ENCODE measurements at places on chromosomes 12 and 14.

- no peak for DNase-seq
Observed at GRCh38 chr14:30005114-30005808, 77.6 kb upstream of the PRKD1 start.

DNA sequence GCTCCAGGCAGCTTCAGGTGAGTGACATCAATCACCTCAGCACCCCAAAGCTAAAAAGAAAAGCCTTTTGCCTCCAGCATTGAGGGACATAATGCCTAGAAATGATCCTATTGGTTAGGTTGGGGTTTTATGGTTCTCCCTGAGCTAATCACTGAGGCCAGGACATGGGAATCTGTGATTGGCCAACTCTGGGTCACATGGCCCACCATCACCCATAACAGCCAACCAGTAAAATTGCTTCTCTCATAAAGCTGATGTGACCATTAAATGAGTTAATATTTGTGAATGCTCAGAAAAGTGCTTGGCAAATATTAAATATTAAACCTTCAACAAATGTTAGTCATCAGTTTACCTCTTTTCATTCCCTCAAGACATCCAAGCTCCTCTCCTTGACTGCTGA, 60.2 kb downstream of the TBX3 start:
- no peak for DNase-seq

- DNase-seq: no peak
Observed at GRCh38 chr14:67643713-67644112, 24.0 kb downstream of the ARG2 start.

GRCh38 chr12:13817131-13817530, 164.3 kb downstream of the GRIN2B start:
- DNase-seq: no peak

DNA sequence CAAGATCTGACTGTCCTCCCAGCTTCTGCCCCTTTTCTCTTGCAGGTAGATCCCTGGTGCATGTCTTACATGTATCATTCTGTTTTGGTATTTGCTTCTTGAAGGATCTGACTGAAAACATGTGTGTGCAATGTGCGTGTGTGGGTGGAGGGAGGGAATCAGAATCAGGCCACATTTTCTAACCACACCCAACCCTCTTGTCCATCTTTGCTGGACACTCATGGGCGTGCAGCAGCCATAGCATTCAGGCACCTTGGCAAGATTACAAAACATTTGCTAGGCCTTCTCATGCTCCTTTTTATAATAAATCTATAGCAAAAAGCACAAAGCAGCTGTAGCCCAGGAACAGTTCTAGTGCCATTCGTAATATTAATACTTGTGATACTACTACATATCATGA, 233.6 kb upstream of the E2F7 start:
- no peak for DNase-seq

DNA sequence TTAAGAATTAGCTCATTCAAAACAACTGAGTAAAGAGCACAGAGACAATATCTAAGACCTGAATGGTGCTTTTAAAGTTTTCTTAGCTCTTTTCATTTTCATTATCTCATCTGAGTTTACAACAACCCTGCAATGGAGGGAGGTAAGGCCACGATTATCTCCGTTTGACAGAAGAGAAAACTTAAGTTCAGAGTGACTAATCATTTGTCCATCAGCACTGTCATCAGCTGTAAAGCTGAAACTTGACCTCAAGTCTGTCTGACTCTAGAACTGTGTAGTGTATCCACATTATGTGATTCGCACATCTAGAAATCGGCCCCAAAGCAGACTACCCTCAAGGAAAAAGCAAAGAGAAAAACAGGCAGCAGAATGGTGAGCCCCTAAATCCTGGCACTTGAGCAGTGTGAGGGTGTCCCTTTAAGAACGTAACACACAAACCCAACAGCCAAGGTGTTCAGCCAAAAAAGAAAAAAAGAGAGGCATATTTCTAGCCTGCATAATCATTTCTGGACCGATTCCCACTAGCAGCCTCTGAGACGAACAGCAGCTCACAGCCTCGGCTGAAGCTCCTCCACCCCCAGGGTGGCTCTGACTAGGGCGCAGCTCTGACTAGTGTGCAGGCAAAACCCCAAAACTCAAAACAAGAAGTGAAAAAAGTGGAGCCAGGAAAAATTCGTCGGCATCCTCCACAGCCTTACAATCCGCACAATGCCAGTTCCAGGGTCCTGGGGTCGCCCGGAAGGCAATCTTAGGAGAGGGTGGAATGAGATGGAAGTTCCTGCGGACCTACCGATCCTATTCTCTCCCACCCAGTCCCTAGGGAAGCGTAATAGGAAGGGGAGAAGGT, 1.6 kb downstream of the STXBP6 start:
- no peak for DNase-seq

- no peak for DNase-seq
Observed at GRCh38 chr14:74239848-74240793, 872 bp downstream of the VSX2 start.

GRCh38 chr12:101637936-101638335, 43.2 kb downstream of the MYBPC1 start:
- DNase-seq: no peak

- no peak for DNase-seq
Observed at GRCh38 chr12:76871742-76872141, 7.1 kb downstream of the CSRP2 start.
